ENCODE measurements at places on chromosomes 6 and 20.

DNA sequence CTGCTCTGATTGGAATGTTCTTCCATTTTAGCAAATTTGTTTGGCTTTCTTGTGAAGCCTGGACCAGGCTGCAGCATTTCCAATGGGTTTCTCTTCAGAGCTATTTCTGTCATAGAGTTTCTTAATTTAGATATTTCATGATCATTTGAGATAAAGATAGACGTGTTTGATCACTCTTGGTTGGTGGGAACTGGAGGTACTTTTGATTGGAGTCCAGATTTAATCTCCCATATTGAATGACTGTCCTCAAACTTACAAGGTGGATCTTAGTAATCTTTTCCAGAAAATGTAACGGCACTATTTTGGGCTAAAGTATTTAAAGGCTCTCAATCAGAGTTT, 29.2 kb downstream of the RNF144B start:
- DNase-seq: no peak

DNA sequence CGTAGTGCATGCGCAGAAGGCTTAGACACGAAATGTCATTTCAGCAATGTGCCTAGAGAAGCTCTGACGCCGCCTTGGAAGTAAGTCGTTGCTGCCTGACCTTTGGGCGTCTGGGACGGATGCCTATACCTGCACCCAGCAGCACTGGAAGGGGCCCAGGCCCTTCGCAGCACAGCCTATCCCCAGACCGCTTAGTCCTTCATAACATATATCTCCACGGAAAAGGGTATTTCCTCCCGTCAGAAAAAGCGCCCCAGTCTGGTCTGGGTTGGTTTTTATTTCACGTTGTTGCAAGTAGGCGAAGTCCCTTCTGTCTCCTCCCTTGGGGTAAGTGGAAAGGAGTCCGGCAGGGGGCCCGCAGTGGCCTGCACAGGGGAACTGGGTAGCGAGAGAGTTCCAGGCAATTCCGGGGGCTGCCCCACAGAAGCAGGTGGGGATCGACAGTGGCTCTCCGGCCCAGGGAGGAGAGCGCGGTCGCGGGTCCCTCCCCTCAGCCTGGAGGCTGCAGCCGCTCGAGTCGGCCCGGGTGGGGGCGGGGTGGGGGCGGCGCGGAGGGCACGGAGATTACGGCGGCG, 559 bp upstream of the EYA4 start:
- peak; percentile 11 for DNase-seq

GRCh38 chr6:7419065-7419464, 29.5 kb downstream of the RIOK1 start:
- DNase-seq: no peak

- no peak for DNase-seq
These were observed 14.4 kb downstream of the TAB2 start for GRCh38 chr6:149331871-149332270.

GRCh38 chr6:124463271-124463670, 499.0 kb upstream of the RNF217 start:
- DNase-seq: no peak

- no peak for DNase-seq
These were observed 332.0 kb downstream of the HAO1 start for GRCh38 chr20:7608250-7608649.

DNA sequence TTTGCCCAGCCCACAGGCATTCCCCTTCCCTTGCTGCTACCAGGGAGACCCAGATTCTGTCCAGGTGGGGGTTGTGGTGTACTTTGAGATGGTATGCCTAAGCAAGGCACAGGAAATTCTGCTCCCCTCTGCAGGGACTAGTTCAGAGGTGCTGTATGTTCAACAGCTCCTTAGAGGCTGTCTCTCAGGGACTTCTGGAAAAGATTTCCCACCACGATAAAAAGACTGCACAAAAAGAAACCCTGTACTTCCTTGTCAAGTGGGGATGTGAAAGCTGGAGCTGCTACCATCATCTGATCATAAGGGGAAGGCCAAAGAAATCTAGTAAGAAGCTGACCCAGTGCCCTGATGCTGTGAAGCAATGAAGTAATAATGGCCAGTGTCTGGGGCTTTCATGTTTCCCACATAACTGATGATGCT, 51.5 kb upstream of the SMIM29 start:
- DNase-seq: no peak
